Dorsolateral prefrontal cortex (tissue), 122 donors: ENCODE measurements at places on chromosomes 6 and 20.

DNA sequence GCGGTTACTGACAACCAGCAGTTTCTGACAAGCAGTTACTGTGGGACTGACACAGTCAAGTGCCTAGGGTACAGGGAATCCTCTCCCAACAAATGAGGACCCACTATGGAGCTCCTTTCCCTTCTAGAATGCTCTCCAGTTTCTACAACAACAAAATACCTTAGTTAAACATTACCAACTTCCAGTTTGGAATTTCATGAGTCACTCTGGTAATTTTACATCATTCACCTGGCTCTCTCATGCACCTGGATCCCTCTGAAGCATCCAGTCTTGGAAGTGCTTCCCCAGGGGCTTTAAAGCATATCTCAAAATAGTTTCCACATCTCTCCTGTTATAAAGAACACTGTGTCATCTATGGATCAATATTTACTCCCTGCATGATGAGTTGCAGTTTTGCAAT lies 286.7 kb upstream of the SPTLC3 start:
- DNase-seq, result no peak

DNA sequence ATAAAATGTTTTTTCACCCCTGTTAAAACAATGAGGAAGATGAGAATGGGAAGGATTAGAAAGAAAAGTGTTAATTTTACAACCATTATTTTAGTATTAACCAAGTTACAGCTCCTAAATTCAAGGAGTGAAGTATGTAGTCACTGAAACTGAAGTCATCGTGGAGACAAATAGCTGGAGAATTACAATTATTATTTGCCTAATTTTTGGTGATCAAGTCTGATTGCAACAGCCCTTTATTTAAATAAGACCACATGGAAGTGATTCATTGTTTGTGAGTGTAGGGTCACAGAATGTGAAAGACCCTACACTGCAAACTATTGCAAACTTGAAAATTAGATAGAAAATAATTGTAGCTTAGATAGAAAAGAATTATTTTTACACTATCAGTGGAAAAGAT lies 292.4 kb downstream of the CENPW start:
- DNase-seq, result no peak

DNA sequence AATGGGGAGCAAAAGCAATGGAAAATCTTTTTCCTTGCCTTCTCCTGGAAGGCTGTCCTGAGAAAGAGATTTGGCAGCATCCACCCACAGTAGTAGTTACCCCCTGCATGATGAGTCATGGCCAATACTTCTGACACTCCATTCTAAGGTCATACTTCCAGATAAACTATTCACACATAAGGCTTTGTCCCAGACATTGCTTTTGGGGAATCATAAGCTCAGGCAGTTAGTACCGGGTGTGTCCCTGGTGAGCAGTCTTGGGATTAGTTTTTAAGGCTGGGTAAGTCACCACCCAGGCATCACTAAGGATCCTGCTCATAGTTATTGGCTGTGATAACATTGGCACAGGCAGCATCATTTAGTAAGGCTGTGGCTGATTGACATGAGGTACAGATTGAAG lies 160.6 kb upstream of the GGTLC1 start:
- no peak for DNase-seq

GRCh38 chr6:166623318-166623717 lies 3.7 kb downstream of the RPS6KA2 start:
- no peak for DNase-seq

DNA sequence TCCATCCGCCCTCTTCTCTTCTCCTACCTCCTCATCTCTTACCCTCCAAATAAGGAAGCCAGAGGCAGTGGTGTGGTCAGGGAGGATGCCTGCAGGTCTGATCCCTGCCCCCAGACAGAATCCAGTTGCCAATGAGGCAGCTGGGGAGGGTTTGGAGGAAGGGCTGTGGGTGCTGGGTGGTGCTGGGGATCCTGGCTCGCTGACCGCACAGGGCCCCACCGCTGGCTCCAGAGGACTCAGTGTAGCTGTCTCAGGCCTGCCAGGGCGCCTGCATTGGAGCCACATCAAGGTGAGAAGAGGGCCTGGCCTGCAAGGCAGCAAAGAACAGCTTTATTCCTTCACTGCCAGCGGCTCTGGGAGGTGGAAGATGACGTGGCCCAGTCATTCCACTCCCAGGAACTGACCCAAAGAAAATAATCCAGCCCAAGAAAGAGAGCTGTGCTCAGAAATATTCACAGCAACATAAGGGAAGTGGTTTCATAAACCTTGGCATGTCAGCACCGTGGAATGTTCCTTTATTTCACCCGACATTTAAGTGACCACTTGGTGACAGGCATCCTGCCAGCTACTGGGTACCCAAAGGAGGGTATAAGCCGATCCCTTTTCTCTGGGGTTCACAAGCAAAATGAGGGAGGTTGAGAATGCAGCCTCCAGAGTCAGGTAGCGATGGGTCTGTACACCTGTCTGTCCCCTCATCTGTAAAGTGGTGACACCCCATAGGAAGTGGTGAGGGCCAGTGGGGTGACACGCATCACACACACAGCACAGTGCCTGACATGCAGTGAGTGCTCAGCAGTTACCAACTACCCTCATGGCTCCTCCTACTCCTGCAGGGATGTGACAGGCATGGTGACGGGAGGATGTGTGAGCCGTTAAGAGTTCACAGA lies 125.1 kb downstream of the SNX5 start:
- DNase-seq, result no peak

- no peak for DNase-seq
Measured at GRCh38 chr20:497979-498378, 35.6 kb upstream of the TBC1D20 start.

- no peak for DNase-seq
Measured at GRCh38 chr6:166318649-166319600, 10.7 kb upstream of the PRR18 start.

GRCh38 chr6:90468080-90468479 lies 118.8 kb downstream of the MAP3K7 start:
- DNase-seq, result no peak

DNA sequence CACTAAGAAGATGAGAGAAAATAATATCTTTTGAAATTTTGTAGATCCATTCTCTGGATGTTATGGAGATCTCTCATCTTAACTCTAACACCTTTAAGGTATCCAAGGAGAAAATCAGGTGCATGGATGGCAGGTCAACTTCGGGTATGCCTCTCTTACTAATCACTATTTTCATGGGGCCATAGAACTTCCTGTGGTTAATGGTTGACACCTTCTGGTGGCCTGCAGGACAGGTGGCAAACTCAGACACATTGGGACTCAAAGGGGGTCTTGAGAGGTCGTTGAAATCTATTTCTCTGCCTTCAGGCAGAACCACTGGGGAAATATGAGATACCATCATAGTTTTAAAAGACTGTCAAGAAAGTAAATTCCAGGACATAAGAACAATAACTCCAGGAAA lies 76.5 kb downstream of the ADAT2 start:
- no peak for DNase-seq

DNA sequence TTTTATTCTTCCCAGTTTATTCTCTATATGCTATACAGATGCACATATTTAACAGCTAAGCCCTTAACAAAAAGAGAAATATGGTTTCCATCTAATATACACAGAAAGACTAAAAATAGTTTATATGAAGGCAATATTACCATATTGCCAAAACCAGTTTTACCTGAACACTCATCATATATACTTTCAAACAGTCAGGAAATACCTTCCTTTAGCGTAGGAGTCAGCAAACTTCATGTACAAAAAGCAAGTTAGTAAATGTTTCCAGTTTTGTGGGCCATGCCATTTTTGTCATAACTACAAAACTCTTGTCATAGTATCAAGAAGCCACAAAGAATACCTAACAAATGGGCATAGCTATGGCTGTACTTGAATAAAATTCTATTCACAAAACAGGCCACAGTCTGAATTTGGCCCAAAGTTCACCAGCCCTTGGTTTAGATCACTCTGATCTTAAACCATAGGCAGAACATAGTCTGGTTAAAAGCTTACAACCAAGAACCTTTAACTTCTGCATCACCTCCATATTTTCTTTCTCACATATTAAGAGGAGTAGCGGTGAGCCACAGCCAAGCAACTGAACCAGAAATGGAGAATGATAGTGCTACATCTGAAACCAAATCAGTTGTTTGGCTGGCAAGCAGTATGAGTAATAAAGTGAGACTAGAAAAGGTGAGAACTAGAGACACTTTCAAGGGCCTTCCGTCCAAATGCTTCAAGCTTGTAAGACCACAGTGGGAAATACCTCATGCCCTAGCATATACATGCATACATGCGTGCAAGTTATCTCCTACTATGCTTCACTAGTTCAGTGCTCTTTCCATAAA lies 116.6 kb downstream of the PTPRK start:
- no peak for DNase-seq

GRCh38 chr20:32206760-32207625 lies 550 bp downstream of the PLAGL2 start:
- no peak for DNase-seq

DNA sequence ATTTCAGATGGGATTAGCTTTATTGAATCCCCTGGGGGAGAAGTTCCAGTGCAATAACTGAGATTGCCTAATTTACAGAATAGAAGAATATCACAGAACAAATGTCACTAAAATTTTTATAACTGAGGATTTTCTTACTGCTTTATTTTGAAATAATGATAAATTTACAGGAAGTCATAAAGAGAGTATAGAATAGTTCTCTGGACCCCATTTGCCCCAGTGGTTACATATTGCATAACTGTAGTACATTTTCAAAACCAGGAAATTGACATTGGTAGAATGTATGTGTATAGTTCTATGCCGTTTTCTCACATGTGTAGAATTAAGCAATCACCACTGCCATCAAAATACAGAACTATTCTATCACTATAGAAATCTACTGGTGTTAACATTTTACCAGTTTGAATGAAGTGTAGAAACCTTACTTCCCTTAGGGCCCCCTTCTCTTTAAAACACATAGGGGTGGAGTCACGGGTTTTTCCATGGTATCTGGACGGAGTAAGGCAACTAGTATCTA lies 18.3 kb downstream of the KIF6 start:
- DNase-seq, result no peak

DNA sequence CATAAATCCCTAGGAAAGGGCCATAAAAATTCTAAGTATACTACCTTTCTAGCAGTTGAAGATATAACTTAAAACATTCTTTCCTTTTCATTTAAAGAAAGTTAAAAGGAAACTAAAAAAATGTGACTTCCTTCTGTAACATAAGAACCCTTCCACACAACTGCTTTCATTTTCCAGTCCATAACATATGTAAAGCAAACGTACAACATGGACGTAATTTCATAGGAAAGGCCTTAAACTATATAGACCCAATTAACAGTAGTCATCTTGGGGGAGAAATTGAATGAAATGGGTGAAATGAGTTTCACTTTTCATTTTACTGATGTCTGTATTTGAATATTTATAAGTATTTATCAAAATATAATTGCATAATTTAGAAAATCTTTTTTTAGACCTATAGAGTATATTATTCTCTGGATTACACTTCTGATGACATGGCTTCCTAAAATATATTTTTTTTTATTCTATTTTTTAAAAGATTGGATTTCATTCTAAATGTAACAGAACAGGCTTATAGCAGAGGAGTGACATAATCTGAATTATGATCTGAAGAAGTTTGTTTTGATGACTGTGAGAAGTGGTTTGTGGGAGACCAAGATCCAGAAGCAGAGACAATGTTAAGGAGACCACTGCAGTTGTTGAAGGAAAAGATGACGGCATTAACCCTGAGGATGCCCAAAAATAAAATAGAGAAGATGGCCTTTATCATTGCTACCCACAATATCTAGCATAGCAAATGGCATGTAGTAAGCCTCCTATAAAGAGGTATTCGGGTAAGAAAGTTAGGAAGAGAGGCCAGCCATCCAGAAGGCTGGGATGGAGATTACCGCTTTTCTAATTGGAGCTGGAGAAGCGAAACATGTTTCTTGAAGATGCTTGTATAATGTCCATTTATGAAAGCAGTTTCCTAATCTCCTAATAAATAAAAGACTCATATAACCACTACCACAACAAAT lies 260.4 kb downstream of the PTPRK start:
- DNase-seq, result no peak

DNA sequence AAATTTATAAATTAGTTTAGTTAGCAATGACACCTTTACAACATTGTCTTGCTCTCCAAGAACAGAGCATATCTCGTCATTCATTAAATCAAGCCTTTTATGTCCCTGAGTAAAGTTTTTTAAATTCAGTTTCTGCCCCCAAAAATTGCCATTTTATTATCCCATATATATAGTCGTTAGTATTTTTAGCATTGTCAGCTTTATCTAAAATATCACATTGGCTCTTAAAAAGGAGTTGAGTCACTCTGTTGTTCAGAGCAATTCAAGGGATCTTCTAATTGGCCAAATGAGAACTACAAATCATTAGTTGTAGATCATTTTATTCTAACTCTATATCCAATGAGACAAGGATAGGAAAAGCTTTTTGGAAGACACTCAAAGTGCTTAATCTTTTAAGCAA lies 127.1 kb downstream of the COL9A1 start:
- no peak for DNase-seq

GRCh38 chr6:139277161-139277560 lies 14.6 kb downstream of the TXLNB start:
- no peak for DNase-seq

DNA sequence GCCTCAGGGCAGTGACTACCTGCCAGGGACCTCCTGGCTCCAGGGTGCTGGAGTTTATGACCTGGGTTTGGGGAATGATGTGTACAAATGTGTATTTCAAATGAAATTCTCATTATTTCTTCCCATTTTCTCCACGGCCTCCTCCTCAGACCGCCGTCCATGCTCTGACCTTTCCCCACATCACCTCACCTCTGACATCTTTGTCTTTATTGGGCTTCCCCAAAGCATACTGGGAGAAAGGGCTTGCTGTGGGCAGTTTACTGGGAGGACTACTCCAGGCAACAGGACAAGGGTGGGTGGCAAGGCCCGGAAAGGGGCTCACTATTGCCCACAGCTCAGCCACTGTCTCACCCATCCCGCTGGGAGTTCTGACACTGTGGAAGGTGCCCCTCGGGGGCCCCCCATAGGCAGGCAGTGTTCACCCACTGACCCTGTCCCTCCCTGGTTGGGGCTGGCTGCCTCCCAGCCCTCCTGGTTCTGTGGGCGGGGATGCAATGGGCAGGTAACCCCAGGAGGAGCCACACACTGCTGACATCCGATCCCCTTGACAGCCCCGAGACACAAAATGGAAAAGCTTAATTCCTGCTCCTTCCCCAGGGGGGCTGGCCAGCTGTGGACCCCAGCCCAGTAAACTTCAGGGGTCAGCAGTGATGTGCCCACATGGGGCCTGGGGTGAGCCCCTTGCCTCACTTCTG lies 39.8 kb upstream of the CST7 start:
- DNase-seq, result no peak

DNA sequence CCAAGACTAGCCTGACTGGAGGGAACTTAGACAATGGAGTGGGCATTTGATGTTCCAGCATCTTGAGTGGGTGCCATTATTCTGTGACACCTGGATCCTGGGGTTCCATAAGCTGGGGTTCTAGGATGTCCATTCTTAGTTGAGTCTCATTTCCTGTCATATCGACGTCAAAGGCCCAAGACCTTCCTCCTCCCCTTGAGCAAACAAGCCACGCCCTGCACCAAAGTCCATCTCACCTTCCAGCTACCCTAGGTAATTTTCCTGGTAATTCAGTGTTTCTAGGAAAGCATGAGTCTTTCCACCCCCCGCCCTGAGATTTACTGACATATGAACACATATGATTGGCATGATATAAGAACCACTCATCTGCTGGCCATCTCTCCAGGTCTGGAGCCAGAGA lies at the start of gene TRIM40:
TSS of gene TRIM40 (plus strand) at position 384 of the 400 bp plus-strand sequence. CDS start 897 bp downstream, outside the sequence.
- no peak for DNase-seq

- DNase-seq, result no peak
Measured at GRCh38 chr20:43984587-43984986, 69.9 kb downstream of the TOX2 start.

- DNase-seq, result no peak
Measured at GRCh38 chr6:24780206-24780605, 5.5 kb downstream of the GMNN start.
